Left colon (tissue), 2 donors: ENCODE measurements at places on chromosomes 1 and 21. TPM values are rescaled to one million over a fixed set of nuclear protein-coding genes. Genes with fewer than 3 reads are reported as not detected.

The RGS7 gene
- 0.11 TPM for total RNA-seq

The MOB3C gene
- total RNA-seq, result 18.1 TPM

The TSPEAR gene
- total RNA-seq, result not detected

The MYOM3 gene
- total RNA-seq, result 4.1 TPM

The MYOC gene
- total RNA-seq, result 1.9 TPM

The AXDND1 gene
- total RNA-seq, result 12.5 TPM

The CELA2B gene
- not detected for total RNA-seq

The SGIP1 gene
- total RNA-seq, result 1.0 TPM

The SOX13 gene
- 38.4 TPM for total RNA-seq

The CELA2A gene
- total RNA-seq, result not detected

The TMEM54 gene
- total RNA-seq, result 739 TPM

The SIPA1L2 gene
- 89.8 TPM for total RNA-seq

The PADI3 gene
- not detected for total RNA-seq

The RXRG gene
- total RNA-seq, result 0.27 TPM

The S100A14 gene
- 453 TPM for total RNA-seq

The SLC35F3 gene
- total RNA-seq, result 0.12 TPM

The ORC1 gene
- 1.7 TPM for total RNA-seq

The RNU1-4 gene
- total RNA-seq, result 3,977 TPM

The EPS15 gene
- total RNA-seq, result 55.6 TPM

The IFNLR1 gene
- total RNA-seq, result 11.3 TPM

The GUCA2B gene
- total RNA-seq, result 414 TPM

The NLRP3 gene
- 2.7 TPM for total RNA-seq

The C8A gene
- not detected for total RNA-seq

The UBL4B gene
- total RNA-seq, result not detected

The GRIK1 gene
- total RNA-seq, result 0.14 TPM

The USH2A gene
- total RNA-seq, result 0.03 TPM

The SPRR3 gene
- not detected for total RNA-seq

The LCE1C gene
- not detected for total RNA-seq

The EYA3 gene
- total RNA-seq, result 23.5 TPM

The SPRR2B gene
- not detected for total RNA-seq
